Natural killer cell (primary cell): ENCODE measurements at places on chromosomes 13 and 19. TPM values are rescaled to one million over a fixed set of nuclear protein-coding genes. Genes with fewer than 3 reads are reported as not detected.

Gene CNN2
- total RNA-seq = 276 TPM

Gene SIGLECL1
- total RNA-seq = not detected

Gene ZNF844
- total RNA-seq = 36.2 TPM

Gene SHISA2
- total RNA-seq = not detected

Gene APOC4
- not detected for total RNA-seq

Gene ZNF583
- 3.3 TPM for total RNA-seq

Gene CARM1
- total RNA-seq = 21.3 TPM

Gene PLPP2
- 6.2 TPM for total RNA-seq

Gene ZNF541
- total RNA-seq = 2.0 TPM

Gene ARHGEF7
- total RNA-seq = 135 TPM

Gene IGFL3
- total RNA-seq = not detected

Gene PSG4
- not detected for total RNA-seq

Gene MYO16
- total RNA-seq = not detected

Gene ZNF665
- 5.3 TPM for total RNA-seq

Gene SLC46A3
- 11.9 TPM for total RNA-seq

Gene TRAPPC5
- total RNA-seq = 58.8 TPM

Gene CEACAM1
- 1.3 TPM for total RNA-seq

Gene DKKL1
- total RNA-seq = not detected

Gene HSH2D
- 319 TPM for total RNA-seq

Gene SULT2B1
- total RNA-seq = 0.40 TPM

Gene HOMER3
- 4.8 TPM for total RNA-seq

Gene VSTM1
- total RNA-seq = 0.72 TPM

Gene PODNL1
- not detected for total RNA-seq

Gene FXYD1
- total RNA-seq = not detected

Gene GFY
- not detected for total RNA-seq

Gene SCGB2B2
- 1.3 TPM for total RNA-seq

Gene EPS8L1
- 10.0 TPM for total RNA-seq

Gene SHKBP1
- total RNA-seq = 224 TPM

Gene ZNF442
- 3.4 TPM for total RNA-seq

Gene MCF2L
- 1.7 TPM for total RNA-seq

Gene C19orf73
- total RNA-seq = 2.3 TPM

Gene OSCAR
- total RNA-seq = 5.4 TPM

Gene MEGF8
- total RNA-seq = 8.1 TPM

Gene SRRM5
- 0.50 TPM for total RNA-seq

Gene TEX26
- not detected for total RNA-seq

Gene ZNF417
- 36.4 TPM for total RNA-seq

Gene ADGRE3
- 9.1 TPM for total RNA-seq

Gene NKPD1
- total RNA-seq = 0.66 TPM

Gene ZNF738
- total RNA-seq = 22.9 TPM

Gene VAV1
- 167 TPM for total RNA-seq

Gene NLRP4
- not detected for total RNA-seq

Gene DOCK6
- 2.3 TPM for total RNA-seq

Gene SERP2
- total RNA-seq = 4.1 TPM

Gene BLVRB
- 25.2 TPM for total RNA-seq

Gene SIGLEC11
- not detected for total RNA-seq

Gene KASH5
- 0.80 TPM for total RNA-seq

Gene ZNF540
- 7.5 TPM for total RNA-seq

Gene CYP2B6
- not detected for total RNA-seq
